Muscle of leg (tissue), 16 donors: ENCODE measurements at places on chromosomes 5 and 9. TPM values are rescaled to one million over a fixed set of nuclear protein-coding genes. Genes with fewer than 3 reads are reported as not detected.

The NTNG2 gene
- 0.30 TPM for polyA plus RNA-seq

- DNase-seq = no peak
These were observed 5.9 kb upstream of the YTHDC2 start for GRCh38 chr5:113507601-113508000.

DNA sequence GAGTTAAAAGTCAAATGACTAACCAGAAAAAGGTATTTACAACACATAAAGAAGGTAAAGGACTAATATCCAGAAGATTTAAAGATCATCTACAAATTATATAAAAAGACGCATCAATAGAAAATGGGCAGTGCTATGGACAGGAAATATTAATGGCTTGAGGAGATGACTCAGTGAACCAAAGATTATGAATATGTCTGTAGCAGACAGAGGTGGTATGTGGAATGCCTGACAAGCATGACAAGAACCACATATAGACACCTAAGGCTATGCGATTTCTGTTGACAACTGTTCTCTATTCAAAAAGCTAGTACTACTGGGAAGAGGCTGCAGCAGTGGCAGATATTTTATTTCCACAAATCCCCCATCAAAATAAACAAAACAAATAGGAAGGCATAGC lies 177.0 kb upstream of the SH3GL2 start:
- DNase-seq = no peak

The CYLC2 gene
- polyA plus RNA-seq = not detected

GRCh38 chr5:54194318-54194717 lies 116.1 kb downstream of the ARL15 start:
- DNase-seq = peak; percentile 85

GRCh38 chr9:99167694-99168093 lies 54.0 kb downstream of the ALG2 start:
- DNase-seq = no peak

- no peak for DNase-seq
These were observed 67.2 kb downstream of the MVB12B start for GRCh38 chr9:126393876-126394275.

The PSMB7 gene
- polyA plus RNA-seq = 195 TPM

DNA sequence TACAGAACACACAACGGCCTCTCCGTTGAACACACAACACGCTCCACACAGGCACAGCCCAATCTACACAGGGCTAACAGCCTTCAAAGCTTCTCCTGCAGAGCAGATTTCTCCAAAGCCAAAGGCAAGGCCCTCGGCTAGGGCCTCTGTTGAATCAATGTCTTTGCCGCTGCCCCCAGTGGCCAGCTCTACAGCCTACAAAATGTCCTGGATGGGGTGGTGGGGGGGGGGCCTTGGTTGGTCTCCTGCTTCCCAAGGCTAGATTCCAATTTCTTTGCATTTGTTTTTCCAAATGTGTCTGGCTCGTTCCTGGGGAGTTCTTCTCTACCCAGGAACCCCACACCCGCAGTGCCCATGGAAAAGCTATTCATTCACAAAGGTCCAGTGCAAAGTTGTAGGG lies 167.2 kb downstream of the PAX5 start:
- DNase-seq = no peak

The NUP214 gene
- polyA plus RNA-seq = 23.5 TPM

The PCDHGA1 gene
- polyA plus RNA-seq = 0.54 TPM

DNA sequence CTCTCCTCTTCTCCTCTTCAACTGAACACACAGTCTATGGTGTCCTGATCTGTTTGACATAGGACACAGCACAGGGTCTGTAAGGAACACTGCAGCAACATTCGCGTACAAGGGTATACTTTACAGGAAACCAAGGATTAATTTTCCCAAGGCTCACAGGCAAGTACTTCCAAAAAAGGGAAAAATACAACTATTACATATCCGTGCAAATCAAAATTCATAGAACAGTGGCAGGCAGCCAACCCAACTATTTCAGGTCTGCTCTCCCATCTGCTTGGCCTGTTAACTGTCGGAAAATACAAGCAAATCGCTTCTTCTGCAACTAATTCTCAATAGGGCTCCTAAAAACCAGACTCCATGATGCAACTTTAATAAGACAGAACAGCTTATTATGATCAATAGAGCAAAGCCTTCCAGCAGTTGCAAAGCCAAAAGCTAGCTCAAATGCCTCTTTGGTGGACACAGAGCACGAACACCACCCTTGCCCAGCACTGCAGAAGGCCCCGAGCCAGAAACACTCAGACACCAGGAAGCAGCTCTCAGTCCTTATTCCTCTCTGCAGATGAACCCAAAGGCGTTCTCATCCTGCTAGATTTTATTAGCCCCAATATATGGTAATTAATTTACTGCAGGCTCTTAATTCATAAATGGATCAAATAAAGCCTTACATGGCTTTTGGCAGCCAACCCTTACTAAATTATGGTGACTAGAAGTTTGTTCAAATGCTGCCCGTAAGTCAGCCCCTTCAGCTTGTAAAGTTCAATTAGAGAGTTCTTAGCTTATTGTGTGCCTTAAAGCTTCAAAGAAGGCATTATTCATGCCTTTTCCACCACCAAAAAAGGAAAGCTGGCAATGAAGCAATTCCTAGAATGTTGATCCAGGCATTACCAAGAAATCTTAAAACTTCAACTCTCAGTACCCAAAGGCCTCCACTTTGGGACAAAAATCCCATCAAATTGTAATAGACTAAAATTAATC lies 68.8 kb downstream of the ZNF608 start:
- peak; percentile 98 for DNase-seq

DNA sequence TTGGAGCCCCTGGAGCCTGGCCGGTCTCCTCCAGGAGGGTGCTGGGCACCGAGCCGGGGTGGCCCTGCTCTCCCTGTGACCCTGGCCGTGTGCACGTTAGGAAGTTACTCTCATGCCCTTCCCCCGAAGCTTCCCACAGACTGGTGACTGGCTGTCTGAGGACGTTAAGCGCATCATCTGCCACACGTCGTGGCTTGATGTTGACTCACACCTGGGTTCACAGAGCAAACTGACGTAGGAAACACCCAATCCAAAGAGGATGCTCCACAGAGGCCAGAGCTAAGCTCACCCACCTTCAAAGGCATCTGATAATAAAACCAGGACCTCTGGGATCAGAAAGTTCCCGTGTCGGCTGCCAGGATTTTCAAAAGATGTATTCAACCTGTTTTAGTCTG lies 152.9 kb upstream of the PHYKPL start:
- no peak for DNase-seq

The EGR1 gene
- polyA plus RNA-seq = 308 TPM

GRCh38 chr5:71537687-71538086 lies 49.5 kb upstream of the MCCC2 start:
- no peak for DNase-seq

The SLCO4C1 gene
- polyA plus RNA-seq = 2.0 TPM

GRCh38 chr9:121133104-121133816 lies 58.5 kb downstream of the CNTRL start:
- no peak for DNase-seq

GRCh38 chr5:25241981-25242380 lies 597.2 kb upstream of the CDH10 start:
- no peak for DNase-seq

DNA sequence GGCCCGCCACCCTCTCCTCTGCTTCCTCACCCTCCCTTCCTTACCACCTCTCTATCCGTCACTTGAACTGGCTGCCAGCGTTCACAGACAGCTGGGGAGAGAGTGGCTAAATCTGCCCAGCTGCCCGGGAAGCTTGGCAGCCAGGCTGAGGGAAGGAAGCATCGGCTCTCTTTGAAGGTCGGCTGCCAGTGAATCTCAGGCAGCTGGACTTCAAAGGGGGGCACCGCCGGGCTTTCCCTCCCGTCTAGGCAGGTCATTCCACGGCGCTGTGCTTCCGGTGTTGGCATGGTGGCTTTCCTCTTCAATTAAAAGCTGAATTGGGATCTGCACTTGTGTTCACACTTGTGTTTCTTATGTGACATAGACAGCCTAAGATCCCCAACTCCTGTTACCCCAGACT lies 174.0 kb downstream of the GDNF start:
- DNase-seq = peak; percentile 92

DNA sequence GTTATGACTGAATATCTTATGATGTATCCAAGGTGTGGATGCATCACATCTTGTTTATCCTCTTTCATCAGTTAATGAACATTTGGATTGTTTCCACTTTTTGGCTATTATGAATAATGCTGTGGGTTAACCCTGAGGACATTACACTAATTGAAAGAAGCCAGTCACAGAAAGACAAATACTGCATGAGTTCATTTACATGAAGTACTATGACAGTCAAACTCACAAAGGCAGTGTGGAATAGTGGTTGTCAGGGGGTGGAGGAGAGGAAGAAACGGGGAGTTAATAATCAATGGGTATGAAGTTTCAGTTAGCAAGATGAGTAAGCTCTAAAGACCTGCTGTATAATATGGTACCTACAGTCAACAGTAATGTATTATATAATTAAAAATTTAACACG lies 409.4 kb upstream of the CTNND2 start:
- DNase-seq = no peak

- DNase-seq = no peak
These were observed 17.1 kb upstream of the GOLM1 start for GRCh38 chr9:86116425-86116824.

DNA sequence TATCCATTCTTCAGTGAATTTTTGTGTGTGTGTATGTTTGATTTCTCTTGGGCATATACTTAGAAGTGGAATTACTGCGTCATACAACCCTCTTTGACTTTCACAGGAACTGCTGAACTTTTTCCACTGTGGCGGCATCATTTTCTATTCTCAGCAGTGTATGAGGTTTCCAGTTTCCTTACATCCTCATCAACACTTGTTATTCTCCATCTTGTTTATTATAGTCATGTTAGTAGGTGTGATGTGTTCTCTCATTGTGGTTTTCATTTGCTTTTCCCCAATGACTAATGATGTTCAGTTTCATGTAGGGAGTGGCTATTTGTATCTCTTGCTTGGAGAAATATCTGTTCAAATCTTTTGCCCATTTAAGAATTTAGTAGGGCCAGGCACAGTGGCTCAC lies 2.6 kb downstream of the ZNF79 start:
- no peak for DNase-seq

The MARCOL gene
- not detected for polyA plus RNA-seq

DNA sequence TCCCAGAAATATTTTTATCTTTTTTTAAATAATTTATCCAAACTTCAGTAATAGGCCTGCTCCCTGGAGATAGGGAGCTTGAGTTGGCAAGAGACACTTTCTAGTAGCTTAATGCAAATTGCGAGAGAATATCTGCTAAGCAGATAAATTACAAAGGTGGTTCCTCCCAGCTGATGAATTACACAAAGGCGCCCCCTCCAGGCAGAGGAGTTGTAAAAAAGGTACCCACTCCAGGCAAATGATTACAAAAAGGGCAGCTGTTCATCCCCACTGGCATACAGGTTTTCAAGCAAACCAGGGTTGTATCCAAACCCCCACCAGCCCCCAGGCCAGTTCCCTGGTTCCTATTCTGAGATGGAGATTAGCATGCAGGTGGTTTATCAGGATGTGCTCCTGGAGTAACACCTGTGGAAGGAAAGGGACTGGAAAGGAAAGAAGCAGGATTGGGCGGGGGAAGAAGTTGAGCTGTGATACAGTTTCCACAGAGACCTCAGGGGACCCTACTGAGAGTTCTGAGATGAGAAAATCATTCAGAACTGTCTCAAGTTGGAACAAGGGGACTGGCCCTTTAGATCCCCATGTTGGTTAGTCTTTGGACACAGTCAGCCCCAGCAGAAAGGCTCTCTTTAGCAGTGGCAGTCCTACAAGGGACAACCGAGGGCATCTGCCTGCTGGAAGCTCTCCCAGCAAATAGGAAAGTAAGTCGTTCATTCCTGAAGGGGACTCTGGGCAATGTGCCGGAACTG lies 25.5 kb downstream of the ESM1 start:
- DNase-seq = no peak

DNA sequence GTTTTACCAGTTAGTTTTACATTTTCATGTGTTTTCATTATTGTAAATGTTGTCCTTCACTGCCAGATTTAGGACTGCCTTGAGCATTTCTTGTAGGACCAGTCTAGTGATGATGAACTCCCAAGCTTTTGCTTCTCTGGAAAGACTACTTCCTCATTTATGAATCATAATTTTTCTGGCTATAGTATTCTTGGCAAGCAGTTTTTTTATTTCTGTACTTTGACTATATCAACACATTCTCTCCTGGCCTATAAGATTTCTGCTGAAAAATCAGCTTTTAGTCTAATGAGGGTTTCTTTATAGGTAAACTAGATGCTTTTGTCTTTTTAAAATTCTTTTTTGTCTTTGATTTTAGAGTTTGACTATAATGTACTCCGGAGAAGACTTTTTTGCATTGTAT lies 256.8 kb upstream of the GRAMD2B start:
- no peak for DNase-seq

GRCh38 chr5:56664025-56664424 lies 151.3 kb upstream of the MAP3K1 start:
- no peak for DNase-seq

The PTGES gene
- polyA plus RNA-seq = 7.9 TPM

The ELAVL2 gene
- polyA plus RNA-seq = 3.3 TPM

The TMEM252 gene
- polyA plus RNA-seq = 1.3 TPM

- DNase-seq = peak; percentile 44
These were observed 465.5 kb downstream of the DNAH5 start for GRCh38 chr5:13478831-13479465.

DNA sequence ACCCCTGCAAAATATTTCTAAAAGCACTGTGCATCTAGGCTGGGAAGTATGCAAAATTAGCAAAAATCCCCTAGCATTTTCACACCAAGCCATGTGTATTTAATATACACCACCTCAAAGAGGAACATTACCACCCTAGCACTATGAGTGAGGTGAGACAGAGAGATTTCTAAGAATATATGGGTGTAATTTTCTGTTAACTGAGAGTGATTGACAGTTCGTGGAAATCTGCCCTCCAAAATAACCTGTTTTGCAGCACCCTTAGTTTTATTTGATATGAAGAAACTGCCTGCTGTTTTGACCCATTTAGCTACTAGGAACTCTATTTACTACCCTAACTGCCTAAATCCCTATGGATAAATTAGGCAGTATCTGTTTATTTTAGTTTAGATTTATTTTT lies 64.2 kb upstream of the CDKN2B start:
- DNase-seq = no peak

GRCh38 chr9:126616521-126616976 lies 2.8 kb downstream of the LMX1B start:
- DNase-seq = no peak

GRCh38 chr5:39447968-39448367 lies 23.2 kb upstream of the DAB2 start:
- no peak for DNase-seq

DNA sequence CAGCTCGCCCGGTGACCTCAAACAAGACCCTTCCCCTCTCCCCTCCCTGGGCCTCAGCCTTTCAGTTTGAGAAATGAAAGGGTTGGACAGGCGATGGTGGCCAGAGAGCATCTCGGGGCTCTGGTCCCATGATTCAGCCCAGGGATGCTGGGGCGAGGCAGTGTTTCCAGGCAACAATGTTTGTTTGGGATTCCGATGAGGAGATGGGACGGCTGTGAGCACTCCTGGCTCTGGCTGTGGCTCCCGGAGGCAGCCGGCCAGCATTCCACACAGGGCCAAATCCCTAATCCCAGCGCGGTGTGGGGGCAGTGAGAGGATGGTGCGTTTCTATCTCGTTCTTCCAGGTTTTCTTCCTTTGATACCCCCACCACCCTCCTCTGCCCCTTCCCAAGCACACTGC lies 66.0 kb downstream of the HMCN2 start:
- DNase-seq = peak; percentile 96
